ENCODE measurements at places on chromosomes 7 and 10. TPM values are rescaled to one million over a fixed set of nuclear protein-coding genes. Genes with fewer than 3 reads are reported as not detected.

Gene ASL
- 12.7 TPM for total RNA-seq

Gene ZNF467
- total RNA-seq: 0.23 TPM

Gene SPDYE18
- total RNA-seq: 0.33 TPM

Gene SPDYE6
- not detected for total RNA-seq

Gene AFAP1L2
- 1.4 TPM for total RNA-seq

Gene KBTBD2
- total RNA-seq: 21.5 TPM

Gene LOXL4
- not detected for total RNA-seq

Gene ARHGEF35
- total RNA-seq: 6.3 TPM

Gene GJD4
- total RNA-seq: not detected

Gene GIMAP5
- 47.6 TPM for total RNA-seq

Gene GLRX3
- 117 TPM for total RNA-seq

Gene OR2A7
- total RNA-seq: 2.9 TPM

DNA sequence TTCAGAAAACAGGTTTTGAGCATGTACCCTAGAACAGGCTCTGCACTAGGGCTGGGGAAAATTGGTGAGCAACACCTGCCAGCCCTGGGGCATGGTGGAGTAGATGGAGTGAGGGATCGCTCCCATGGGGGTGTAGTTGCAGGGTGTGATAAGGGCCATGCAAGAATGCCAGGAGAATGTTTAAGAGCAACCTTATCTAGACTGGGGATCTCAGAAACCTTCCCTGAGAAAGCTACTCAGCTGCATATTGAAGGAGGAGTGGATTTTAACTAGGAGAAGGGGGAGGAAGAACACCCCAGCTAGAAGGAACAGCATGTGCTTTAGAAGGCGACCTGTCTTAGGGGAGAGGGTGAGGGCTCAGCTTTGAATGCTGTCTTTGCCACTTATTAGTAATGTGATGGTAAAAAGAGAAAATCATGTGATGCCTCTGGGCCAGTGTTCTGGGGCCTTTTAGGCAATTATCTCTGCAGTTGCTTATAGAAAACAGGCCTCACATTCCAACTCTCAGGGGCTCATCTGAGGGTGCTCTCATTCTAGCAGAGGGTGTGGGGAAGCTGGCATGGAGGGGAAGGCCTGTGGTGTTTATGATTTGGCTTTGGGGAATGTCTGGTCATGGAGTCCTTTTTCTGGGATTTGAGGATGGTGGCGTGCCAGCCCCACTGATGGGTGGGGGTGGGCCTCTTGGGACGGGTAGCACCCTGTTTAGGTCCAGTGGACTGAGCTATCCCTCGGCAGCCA, 225.4 kb downstream of the BMPER start:
- DNase-seq: no peak

GRCh38 chr7:102304668-102305067, 18.0 kb downstream of the SH2B2 start:
- no peak for DNase-seq

DNA sequence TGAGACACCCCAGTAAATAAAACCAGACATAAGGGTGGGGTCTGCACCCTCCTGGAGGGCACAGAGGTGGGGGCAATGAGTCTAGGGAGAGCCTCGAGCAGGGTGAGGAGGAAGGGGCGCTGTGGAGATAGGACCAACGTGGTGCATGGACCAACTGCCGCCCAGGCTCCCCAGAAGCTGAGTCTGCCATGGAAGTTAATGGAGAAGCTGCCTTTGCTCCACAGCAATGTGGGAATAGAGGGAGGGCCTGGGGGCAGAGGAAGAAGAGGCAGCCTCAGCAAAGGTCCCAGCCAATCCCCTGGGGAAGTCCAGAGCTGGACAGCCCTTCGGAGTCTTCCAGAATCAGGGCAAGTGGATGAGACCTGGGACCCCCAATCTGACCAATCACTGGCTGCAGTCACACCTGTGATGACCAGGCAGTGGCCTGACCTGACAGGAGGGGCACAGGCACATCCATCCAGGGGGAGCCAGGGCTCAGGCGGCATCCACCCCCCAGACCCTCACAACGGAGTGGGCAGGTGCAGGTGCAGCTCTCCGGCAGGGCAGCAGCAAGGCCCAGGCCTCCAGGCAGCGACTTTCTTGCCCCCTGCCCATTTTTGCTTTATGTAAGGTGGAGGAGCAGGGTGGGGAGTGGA, 242.2 kb upstream of the PPP2R2D start:
- no peak for DNase-seq

- DNase-seq: no peak
These were observed 346.7 kb upstream of the ANKRD30A start for GRCh38 chr10:36778651-36779050.

GRCh38 chr7:115827305-115828045, 203.1 kb downstream of the TFEC start:
- DNase-seq: no peak

- DNase-seq: no peak
These were observed 445.2 kb downstream of the DNAJB6 start for GRCh38 chr7:157782041-157782440.

- no peak for DNase-seq
These were observed 475.3 kb upstream of the AUTS2 start for GRCh38 chr7:69122953-69123352.

GRCh38 chr7:4015996-4016395, 666.1 kb upstream of the FOXK1 start:
- no peak for DNase-seq

DNA sequence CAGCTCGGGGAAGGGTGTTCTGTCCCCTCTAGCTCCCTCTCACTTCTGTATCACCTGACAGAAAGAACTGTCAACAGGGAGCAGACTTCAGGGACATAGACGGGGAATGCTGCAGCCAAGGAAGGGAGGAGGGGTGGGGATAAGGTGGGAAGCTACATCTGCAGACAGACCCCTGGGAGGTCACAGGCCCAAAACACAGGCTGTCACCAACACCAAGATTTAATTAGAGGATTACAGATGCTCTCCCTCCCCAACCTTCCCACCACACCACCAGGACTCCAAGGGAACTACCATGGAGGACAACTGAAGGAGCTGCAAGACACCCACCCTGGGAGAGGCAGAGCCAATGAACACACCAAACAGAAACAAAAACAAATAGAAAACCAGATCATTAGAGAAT, 425.2 kb upstream of the VSTM2A start:
- DNase-seq: no peak

- peak; percentile 34 for DNase-seq
These were observed 41.4 kb upstream of the GTF2I start for GRCh38 chr7:74615933-74616780.

DNA sequence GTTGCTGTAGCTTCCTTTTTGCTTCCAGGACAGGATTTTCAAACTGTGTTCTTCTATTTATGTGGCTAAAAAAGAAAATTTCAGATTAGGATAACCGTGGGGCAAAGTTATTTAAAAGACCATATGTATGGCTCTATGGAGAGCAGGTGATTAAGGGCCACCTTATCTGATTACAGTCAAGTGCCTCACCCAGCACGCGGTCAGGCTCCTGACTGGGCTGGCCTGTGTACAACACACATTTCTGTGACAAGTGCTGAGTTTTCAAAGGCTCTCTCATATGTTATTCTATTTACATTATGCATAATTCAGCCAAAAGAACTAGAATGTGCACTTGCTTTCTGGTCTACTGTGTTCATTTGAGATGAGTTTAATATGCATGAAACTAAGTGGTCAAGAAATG, 547.4 kb downstream of the PHTF2 start:
- no peak for DNase-seq

DNA sequence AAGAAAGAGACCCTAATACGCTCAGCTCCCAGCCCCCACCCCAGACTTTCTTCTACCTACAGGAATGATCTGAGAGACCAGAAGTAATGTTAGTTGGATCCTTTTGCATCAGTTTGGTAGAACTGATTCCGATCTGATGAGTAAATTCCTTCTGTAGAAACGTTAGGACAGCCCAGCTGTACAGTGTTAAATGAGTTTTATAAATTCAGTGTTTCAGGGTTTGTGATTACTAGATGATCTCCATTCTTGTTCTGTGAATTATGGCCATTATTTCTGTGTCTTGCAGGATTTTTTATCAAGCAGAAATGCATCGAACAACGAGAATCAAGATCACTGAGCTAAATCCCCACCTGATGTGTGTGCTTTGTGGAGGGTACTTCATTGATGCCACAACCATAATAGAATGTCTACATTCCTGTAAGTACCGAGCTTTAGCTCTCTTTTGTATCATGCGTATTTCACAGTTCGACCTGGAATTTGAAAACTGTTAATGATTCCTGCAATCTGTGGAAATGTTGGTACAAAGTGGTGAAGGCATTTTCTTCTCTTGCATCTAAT, 5.3 kb downstream of the BMI1 start:
- no peak for DNase-seq

- DNase-seq: peak; percentile 5
These were observed 30.8 kb downstream of the KCNH2 start for GRCh38 chr7:150947241-150947745.

DNA sequence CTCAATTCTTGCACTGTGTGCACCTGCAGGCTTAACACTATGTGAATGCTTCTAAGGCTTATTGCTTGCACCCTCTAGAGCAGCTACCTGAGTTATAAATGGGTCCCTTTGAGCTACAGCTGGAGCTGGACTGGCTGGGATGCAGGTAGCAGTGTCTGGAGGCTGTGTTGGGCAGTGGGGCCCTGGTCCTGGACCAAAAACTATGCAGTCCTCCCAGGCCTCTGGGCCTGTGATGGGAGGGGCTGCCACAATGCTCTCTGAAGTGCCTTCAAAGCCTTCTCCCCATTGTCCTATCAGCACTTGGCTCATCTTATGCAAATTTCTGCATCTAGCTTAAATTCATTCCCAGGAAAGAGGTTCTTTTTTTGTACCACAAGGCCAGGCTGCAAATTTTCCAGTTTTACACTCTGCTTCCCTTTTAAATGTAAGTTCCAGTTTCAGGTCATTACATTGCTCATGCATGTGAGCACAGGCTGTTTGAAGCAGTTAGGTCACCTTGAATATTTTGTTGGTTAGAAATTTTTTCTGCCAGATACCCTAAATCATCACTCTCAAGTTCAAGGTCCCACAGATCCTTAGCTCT, 26.0 kb downstream of the KBTBD2 start:
- no peak for DNase-seq

GRCh38 chr7:17651863-17652385, 288.4 kb downstream of the SNX13 start:
- DNase-seq: no peak

- no peak for DNase-seq
These were observed 138.2 kb upstream of the ADO start for GRCh38 chr10:62666275-62666674.

DNA sequence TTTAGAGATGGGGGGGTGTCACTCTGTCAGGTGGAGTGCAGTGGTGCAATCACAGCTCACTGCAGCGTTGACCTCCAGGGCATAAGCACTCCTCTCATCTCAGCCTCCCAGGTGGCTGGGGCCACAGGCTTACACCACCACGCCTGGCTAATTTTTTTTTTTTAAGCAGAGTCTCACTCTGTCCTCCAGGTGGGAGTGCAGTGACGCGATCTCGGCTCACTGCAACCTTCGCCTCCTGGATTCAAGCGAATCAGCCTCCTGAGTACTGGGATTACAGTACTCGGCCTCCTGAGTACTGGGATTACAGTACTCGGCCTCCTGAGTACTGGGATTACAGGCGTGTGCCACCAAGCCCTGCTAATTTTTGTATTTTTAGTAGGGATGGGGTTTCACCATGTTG, 23.6 kb upstream of the PPIA start:
- DNase-seq: no peak

GRCh38 chr10:23095404-23095965, at the start of gene MSRB2:
Gene MSRB2, plus strand, starts transcription at chr10:23095579. Its CDS starts 30 bp downstream, at chr10:23095609.
- DNase-seq: peak; percentile 84

GRCh38 chr10:14510346-14510745, 179.6 kb upstream of the FRMD4A start:
- DNase-seq: no peak

GRCh38 chr7:120402079-120402767, 129.2 kb downstream of the KCND2 start:
- no peak for DNase-seq

- DNase-seq: no peak
These were observed 3.7 kb upstream of the FOXL3 start for GRCh38 chr7:286266-286665.

- no peak for DNase-seq
These were observed 190.0 kb downstream of the ZMYND11 start for GRCh38 chr10:325282-325681.

DNA sequence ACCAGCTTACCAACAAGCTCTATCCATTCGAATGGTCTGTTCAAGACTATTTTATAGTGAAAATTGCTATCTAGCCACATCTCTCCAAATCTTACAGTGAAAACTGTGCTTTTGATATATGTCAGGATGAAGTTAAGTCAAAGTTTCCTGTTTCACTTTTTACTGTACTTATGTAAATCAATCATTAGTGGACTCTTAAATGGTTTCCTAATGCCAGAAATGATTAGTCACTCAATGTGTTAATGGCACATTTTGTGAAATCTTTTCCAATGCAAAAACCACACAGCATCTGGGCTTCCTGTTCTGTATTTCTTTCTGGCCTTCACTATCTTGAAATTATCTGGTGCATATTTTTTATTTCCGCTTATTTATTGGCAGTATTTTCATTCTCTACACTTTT, 87.3 kb upstream of the STEAP1B start:
- no peak for DNase-seq

- no peak for DNase-seq
These were observed 446.9 kb downstream of the KIF20B start for GRCh38 chr10:90148116-90148855.

DNA sequence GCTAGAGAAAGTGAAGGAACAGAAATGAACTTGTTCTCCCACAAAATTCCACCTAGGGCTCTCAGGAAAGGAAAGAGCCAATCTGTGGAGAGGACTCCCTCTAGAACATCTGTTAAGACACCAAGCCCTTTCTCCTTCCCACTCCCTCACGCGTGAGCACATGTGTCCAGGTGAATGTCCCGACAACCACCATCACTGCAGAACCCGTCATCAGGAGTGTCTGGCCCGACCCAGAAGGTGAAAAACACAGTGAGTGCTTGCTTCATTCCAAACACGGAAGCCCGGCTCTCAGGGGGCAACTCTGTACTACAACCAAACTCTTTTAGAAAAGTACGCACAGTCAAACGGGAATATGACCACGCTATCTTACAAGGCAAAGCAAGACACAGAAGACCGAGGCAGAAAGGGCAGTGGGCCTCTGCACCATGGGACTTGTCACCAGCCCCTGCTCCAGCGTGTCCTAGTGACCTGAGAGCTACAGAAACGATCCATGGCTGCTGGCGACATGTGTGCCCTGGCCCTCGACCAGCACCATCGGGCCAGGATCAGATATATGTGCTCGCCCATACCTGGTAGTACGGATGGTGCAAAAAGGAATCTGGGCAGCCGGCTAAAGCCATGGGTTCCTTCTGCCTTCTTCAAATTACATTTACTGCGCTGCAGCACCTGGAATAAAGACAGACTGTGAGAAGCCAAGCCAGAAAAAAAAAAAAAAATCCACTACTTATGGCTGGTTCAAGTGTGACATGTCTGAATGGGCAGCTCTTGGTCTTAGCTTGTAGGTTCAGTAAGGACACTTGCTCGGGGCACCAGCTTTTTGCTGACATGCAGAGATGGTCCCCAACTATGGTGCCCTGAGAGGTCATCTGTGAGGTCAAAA, 50.8 kb downstream of the GRB10 start:
- no peak for DNase-seq

GRCh38 chr10:43227911-43228782, 38.7 kb downstream of the RASGEF1A start:
- DNase-seq: peak; percentile 3

DNA sequence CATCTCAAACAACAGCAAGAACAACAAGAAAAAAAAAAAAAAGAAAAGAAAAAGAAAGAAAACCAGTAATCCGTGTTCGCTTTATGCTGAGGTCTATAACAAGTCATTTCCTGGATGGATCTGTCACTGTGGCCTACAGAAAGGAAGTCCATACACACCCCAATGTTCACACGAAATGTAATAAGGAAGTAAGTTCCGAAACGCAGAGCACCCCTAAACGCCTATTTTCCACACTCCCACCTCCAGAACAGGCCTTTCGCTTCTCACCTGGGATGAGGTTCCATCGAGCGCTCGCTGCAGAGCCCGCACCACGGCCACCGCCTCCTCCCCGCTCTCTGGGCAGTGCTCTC, 735 bp downstream of the ZNF394 start:
- no peak for DNase-seq
